ENCODE measurements at places on chromosomes 12 and 14. TPM values are rescaled to one million over a fixed set of nuclear protein-coding genes. Genes with fewer than 3 reads are reported as not detected.
A peak's percentile ranks its signal among the peaks of the same experiment; 100 is the strongest.

The CBLN3 gene
- 0.35 TPM for total RNA-seq

DNA sequence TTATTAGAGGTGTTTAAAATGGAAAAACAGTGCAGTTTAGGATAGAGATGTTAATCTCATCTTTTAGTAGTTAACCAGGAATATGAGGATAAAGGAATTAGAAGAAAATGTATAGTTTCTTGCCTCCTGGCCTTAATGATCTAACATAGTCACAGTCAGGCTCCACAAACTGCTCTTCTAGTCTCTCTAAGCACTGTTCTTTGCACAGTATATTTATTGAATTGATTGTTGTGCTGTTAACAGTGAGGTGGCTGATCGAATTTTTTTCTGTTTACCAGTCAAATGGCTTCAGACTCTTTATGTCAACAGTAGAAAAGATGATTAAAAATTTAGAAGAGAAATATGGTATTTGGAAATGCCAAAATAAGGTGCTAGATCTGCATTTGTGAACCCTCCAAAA lies 37.8 kb downstream of the ATF7IP start:
- DNase-seq, result no peak

- peak; percentile 1 for DNase-seq
These were observed 143.6 kb downstream of the RGS6 start for GRCh38 chr14:72075649-72076334.

The PZP gene
- not detected for total RNA-seq

GRCh38 chr12:105667973-105668743 lies 337.7 kb downstream of the C12orf75 start:
- no peak for DNase-seq

- DNase-seq, result no peak
These were observed 30.6 kb upstream of the SLC38A2 start for GRCh38 chr12:46402941-46403718.

DNA sequence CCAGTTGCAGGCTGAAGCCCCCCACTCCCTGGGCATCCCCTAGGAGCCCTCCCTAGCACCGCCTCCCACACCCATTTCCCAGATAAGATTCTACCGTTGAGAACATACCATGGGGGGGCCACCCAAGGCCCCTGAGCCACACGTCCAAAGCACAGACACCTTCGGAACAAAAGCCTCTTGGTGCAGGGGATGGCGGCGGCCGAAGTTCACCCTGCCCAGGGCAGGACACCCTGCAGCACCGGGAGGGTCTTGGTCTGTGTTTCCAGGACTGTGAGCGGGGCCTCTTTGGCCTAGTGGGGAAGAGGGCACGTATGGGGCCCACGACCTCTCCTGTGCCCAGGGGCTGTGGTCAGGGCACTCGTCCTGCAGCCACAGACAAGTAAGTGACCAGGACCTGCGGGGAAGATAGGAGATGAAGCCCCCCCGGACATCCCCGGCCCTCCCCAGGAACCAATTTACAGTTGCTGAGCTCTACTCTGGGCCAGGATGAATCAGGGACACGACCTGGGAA lies 154.3 kb upstream of the C14orf180 start:
- no peak for DNase-seq

- no peak for DNase-seq
These were observed 782.5 kb downstream of the TMTC2 start for GRCh38 chr12:83468988-83469908.

The GTF2A1 gene
- total RNA-seq, result 28.1 TPM

DNA sequence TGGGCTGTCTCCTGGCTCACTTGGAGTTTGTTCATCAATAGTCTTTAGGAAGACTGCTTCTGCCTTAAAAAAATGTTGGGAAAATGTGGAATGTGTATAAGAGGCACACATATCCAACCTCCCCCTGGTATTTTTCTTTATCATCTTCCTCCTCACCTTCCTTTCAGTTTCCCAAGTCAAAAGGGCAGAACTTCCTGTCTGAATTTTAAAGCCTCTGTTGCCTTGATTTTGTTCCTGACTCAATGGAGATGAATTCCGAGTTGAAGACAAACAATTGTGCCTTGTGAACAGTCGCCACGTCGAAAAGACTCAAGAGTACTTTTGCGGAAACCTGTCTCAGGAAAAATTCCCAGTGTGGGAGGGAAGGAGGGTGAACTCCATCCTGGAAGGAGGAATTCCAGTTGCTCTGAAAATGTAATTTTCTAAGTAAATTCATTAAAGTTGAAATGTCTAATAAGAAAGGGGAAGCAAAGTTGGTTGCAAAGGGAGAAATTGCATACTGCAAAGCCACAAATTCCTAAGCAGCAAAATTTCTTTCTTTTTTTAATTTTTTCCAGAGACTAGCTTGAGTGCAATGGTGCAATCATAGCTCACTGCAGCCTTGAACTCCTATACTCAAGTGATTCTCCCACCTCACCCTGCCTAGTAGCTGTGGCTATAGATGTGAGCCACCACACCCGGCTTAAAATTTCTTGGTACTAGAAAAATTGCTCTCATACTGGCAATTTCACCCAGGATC lies 50.2 kb upstream of the ELK3 start:
- peak; percentile 24 for DNase-seq

The TCL1B gene
- total RNA-seq, result not detected

- no peak for DNase-seq
These were observed 7.9 kb upstream of the SLC10A1 start for GRCh38 chr14:69804902-69805301.

- DNase-seq, result no peak
These were observed 54.8 kb downstream of the PPHLN1 start for GRCh38 chr12:42380733-42381132.

The GPR162 gene
- 8.7 TPM for total RNA-seq

DNA sequence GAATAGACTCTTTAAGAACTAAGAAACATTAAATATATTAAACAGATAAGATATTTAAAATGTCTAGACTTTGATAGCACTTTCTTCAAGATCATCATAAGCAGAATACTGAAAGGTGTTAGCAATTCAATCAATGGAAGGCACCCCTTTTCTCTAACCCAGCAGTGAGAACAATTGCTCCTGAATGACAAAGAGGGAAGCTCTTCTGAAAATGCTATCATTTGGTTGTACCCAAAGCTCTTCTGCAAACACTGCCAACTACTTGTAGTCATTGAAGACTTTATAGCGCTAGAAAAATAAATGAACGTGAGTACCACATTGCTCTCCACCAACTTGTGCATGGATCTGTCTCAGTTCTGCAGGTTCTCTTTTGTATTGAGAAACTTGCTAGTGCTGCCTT lies 62.2 kb upstream of the LMO3 start:
- no peak for DNase-seq

GRCh38 chr14:24136684-24137528 lies 912 bp downstream of the PSME1 start:
- DNase-seq, result no peak

GRCh38 chr14:39398382-39398781 lies 33.9 kb downstream of the FBXO33 start:
- DNase-seq, result no peak

Data from HT1080 (cell line).